ENCODE measurements at places on chromosomes 4 and X.

GRCh38 chr4:127249767-127250108 is 383.0 kb upstream of the INTU start:
- no peak for DNase-seq

- peak; percentile 57 for DNase-seq
Measured at GRCh38 chr4:1043651-1044468, 32.4 kb downstream of the FGFRL1 start.

GRCh38 chr4:162360369-162361149 is 196.8 kb upstream of the FSTL5 start:
- no peak for DNase-seq

- no peak for DNase-seq
Measured at GRCh38 chr4:111045992-111046391, 423.1 kb upstream of the PITX2 start.

GRCh38 chr4:146193628-146194027 is 18.1 kb downstream of the LSM6 start:
- no peak for DNase-seq

DNA sequence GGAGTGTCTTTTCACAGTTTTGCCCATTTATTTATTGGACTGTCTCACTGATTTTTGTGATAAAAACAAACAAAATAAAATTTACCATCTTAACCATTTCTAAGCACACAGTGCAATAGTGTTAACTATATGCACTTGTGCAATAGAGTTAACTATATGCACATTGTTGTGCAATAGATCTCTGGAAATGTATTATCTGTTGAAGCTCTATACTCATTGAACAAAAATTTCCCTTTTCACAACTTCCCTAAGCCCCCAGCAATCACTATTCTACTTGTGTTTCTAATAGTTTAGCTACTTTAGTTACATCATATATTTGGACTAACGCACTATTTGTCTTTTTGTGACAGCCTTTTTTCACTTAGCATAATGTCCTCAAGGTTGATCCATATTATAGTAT is 59.7 kb upstream of the BEX4 start:
- no peak for DNase-seq

- peak; percentile 48 for DNase-seq
Measured at GRCh38 chrX:1657367-1658070, 42.7 kb downstream of the ASMT start.

DNA sequence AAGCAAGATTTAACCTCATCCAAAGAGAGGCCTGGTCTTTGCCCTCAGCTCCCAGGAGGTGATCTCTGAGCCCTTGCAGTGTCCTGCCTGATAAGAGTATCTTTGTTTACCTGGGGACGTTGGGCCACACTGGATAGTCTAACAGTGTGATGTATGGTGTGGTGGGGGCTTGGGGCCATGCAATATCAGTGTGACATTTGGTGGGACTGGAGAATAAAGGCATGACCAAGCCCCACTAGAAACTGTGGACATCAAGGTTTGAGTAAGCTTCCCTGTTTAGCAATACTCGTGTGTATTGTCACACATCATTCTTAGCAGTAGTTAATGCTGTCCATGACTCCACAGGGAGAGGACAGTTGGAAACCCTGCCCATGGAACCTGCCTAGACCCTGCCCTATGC is 34.4 kb downstream of the BBS12 start:
- DNase-seq = no peak

DNA sequence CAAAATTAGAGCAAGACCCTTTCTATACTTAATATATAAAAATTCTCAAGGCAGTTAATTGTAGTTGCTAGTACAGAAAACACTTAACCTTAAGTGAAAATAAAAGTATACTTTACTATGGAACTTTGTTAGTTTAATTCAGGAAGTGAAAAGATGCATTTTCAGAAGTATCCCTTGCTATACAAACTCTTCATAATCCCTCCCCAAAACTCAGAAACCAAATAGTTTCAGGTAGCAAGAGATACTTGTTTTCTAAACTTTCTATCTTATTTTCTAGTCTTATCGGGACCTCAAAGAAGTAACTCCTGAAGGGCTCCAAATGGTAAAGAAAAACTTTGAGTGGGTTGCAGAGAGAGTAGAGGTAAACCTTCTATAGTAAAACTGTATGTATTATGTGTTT is 14.3 kb downstream of the PAICS start:
- DNase-seq = no peak

- no peak for DNase-seq
Measured at GRCh38 chr4:24743206-24743605, 52.2 kb upstream of the SOD3 start.

- DNase-seq = no peak
Measured at GRCh38 chrX:39519566-39520301, 578.0 kb downstream of the BCOR start.

- no peak for DNase-seq
Measured at GRCh38 chr4:148780426-148781005, 338.3 kb upstream of the NR3C2 start.

GRCh38 chr4:161203865-161204264 is 959.9 kb downstream of the FSTL5 start:
- DNase-seq = no peak

DNA sequence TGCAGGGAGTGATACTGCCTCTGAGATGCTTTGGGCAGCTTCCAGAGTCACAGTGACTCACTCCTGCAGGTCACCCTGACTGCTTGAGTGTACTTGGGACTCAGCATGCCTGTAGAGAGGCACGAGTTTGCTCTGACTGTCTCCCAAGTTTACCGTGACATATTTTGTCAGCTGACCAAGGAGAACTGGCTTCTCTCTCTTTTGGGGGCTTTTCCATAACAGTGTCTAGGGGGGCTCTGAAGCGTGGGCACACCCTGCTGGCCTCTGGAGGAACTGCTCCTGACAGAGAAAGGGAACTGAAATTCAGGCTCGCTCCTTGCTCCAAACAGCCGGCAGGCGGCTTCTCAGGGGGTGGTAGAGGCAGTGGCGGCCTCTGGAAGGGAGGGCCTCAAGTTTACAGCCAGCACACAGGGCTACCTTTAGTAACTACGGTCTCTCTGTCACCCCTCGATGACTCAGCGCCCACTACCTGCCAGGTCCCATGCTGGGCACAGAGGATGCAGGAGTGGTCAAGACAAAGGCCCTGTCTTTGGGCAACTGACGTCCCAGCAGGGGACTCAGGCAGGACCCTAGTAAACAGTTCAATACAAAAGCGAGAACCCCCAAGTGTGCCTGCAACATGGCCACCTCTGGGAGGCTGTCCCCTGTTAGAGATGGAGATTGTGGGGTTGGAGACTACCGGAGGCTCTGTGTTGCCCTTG is 17.8 kb downstream of the ZNF185 start:
- DNase-seq = peak; percentile 7

- DNase-seq = no peak
Measured at GRCh38 chrX:8418301-8418700, 46.3 kb upstream of the VCX3B start.

- no peak for DNase-seq
Measured at GRCh38 chrX:135114392-135114791, 5.9 kb downstream of the ETDB start.

DNA sequence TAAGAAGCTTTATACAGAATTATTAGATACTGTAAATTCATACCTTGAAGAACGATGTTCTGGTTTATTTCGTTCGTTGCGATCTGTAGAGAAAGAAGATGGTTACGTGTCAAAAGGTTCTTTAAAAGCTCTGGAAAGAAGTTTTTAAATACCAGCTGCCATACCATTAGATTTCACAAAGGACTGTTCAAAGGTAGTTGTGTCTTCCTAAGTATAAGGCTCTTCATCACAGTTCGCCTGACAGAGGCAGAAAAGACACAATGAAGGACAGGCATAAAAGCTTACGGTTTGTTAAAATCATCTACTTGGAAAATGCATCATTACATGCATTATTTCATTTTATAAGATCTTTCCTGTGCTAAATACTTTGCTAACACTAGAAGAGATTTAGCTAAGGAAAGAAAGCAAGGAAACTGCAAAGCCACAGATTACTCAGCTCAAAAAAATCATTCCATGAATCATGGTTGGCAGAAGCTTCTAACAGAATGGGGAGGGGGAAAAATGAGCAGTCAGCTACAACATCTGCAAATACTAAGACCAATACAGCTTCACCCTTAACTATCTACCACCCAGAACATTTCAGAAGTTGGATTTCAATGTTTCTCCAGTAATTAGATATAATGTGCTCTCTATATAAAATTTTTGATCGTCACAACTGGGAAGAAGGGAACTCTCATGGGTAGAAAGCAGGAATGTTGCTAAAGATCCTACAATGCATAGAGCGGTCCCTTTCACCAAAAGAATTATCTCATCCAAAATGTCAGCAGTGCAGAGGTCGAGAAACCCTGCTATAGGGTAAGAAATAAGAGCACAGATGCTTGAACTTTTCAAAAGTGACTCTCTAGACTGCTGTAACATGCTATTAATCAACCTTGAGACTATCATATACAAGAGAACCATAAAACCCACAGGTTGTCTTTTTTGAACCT is 50.7 kb upstream of the PRSS48 start:
- DNase-seq = no peak

- DNase-seq = no peak
Measured at GRCh38 chr4:54061873-54062272, 2.5 kb downstream of the CHIC2 start.

GRCh38 chr4:28469886-28470285 is 1609.2 kb downstream of the STIM2 start:
- DNase-seq = no peak

DNA sequence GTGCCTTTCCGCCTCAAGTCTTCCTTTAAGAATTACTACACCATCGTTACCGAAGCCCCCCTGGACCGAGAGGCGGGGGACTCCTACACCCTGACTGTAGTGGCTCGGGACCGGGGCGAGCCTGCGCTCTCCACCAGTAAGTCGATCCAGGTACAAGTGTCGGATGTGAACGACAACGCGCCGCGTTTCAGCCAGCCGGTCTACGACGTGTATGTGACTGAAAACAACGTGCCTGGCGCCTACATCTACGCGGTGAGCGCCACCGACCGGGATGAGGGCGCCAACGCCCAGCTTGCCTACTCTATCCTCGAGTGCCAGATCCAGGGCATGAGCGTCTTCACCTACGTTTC is 2.2 kb downstream of the PCDH10 start:
- no peak for DNase-seq

GRCh38 chr4:47913861-47914219 is 543 bp downstream of the NFXL1 start:
- DNase-seq = peak; percentile 38

GRCh38 chr4:16205298-16206164 is 20.7 kb downstream of the TAPT1 start:
- DNase-seq = no peak

GRCh38 chr4:6808259-6808658 is 25.7 kb downstream of the KIAA0232 start:
- DNase-seq = no peak

- peak; percentile 54 for DNase-seq
Measured at GRCh38 chrX:123833387-123833786, 26.5 kb upstream of the XIAP start.

- DNase-seq = no peak
Measured at GRCh38 chrX:39910651-39911050, 187.1 kb downstream of the BCOR start.

- DNase-seq = no peak
Measured at GRCh38 chr4:144611850-144612249, 34.1 kb upstream of the HHIP start.

DNA sequence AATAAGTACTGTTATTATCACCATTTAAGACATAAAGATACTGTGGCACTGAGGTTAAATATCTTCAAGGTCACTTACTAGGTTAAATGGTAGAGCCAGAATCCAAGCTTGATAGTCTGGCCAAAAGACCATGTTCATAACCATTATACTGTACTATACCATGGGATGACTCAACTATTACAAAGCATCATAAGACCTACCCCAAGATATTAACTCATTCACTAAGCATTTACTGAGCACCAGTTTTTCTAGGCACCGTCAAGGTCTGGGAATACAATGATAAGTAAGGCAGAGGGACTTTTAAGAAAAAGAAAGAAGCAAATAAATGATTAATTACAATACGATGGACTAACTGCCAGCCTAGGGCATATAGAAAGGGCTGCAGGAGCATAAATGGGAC is 95.5 kb upstream of the KCTD8 start:
- no peak for DNase-seq

- no peak for DNase-seq
Measured at GRCh38 chr4:101115887-101116286, 231.4 kb downstream of the PPP3CA start.

DNA sequence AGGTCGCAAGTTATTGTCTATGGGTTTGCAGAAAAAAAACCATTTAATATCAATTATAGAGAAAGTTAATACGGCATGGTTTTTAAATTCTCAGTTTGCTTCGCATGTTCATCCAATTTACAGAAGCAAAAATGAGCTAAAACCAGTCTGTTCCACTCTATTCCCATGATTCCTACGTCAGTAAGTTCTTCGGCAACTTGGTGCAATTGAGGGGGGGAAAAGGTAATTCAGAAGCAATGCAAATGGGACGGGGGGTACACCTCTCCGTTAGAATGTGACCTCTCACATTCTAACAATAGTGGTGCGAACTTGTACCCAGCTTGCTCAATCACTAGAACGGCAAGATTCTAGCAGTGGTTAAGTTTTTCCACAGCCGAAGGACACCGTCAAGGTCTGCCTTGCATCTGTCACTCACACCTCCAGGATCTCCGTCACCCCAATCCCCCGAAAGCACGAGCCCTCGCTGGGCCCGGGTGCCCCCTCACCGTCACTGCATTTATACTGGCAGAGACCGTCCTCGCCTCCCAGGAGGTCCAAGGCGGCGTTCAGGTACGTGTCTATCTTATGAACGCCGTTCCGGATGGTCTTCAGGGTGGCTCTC is 653 bp downstream of the PLA2G12A start:
- peak; percentile 34 for DNase-seq

Measured in activated naive CD8-positive, alpha-beta T cell treated with anti-CD3 and anti-CD28 coated beads, Interleukin-2, amount 50 U/mL, for 24 hours (primary cell).